ENCODE measurements at places on chromosomes 7 and 10.

DNA sequence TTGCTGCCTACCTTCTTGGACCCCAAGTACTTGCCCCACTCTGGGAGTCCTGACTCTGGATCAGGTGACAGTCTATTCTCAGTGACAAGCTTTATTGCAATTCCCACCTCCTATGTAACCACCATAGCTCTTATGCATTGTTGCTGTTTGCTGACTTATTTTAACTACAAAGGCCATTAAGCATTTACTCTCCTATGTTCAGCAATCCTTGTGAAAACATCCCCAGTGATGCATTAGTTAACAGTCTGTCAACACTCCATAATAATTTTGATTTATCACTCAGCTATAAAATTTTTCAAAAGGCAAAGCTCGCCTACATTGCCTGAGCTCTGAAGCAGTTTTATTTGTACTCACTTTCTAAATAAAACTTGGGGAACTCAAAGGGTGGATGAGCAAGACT is 871.8 kb upstream of the SORCS1 start:
- no peak for DNase-seq

- no peak for DNase-seq
Measured at GRCh38 chr10:10605551-10606081, 412.1 kb upstream of the CELF2 start.

GRCh38 chr10:132715776-132716680 is 69.9 kb downstream of the NKX6-2 start:
- DNase-seq = no peak

GRCh38 chr7:121459148-121459547 is 63.0 kb upstream of the FAM3C start:
- no peak for DNase-seq

- DNase-seq = no peak
Measured at GRCh38 chr7:50608196-50608906, 43.1 kb upstream of the DDC start.

DNA sequence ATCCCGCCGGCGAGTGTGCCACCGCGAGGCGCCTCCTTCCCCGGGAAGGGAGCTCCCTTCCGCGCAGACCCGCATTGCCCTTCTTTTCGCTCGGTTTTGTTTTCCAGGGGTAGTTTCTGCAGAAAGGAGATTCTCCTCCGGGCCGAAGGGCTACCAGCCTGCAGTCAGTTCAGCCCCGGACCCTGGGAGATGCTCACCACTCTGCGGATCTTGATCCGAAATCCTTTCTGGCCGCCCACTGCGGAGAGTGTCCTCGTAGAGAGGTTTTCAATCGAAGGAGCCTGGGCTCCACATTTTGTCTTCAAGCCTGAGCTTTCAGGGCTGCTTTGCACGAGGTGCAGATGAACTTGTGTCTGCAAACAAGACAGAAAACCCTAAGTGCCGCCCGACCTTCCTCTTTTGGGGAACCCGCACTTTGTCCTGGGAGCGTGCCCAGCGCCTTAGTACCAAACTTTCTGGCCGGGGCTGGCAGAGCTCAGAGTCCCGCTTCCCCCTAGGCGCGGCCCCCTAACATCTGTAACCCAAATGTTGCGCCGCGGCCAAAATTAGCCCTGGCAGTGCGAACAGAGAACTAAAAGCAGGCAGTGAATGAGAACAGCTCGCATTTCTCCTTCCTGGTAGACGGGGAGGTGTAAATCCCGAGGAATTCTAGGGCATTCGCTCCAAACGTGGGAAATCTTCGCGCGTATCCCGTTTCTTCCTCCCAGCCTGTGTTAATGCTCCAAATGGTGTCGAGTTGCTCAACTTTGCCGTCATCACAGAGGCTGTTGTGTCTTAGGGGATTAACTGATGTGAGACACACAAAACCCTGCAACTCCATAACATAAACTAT is 6.7 kb upstream of the EN2 start:
- no peak for DNase-seq

Measured in kidney tubule cell (primary cell).